ENCODE measurements at places on chromosomes 7 and 10. TPM values are rescaled to one million over a fixed set of nuclear protein-coding genes. Genes with fewer than 3 reads are reported as not detected.

GRCh38 chr10:69800109-69800508 lies 1.6 kb upstream of the COL13A1 start:
- peaks cover 3% of the 10 kb centered on the region for H3K27me3 ChIP-seq
- H3K27ac ChIP-seq, result no peak overlapping the region

GRCh38 chr7:27224983-27225934 lies 17.3 kb upstream of the EVX1 start:
- peaks cover 74% of the 10 kb centered on the region for H3K27me3 ChIP-seq
- H3K4me1 ChIP-seq, result no peaks in the 10 kb centered on the region

DNA sequence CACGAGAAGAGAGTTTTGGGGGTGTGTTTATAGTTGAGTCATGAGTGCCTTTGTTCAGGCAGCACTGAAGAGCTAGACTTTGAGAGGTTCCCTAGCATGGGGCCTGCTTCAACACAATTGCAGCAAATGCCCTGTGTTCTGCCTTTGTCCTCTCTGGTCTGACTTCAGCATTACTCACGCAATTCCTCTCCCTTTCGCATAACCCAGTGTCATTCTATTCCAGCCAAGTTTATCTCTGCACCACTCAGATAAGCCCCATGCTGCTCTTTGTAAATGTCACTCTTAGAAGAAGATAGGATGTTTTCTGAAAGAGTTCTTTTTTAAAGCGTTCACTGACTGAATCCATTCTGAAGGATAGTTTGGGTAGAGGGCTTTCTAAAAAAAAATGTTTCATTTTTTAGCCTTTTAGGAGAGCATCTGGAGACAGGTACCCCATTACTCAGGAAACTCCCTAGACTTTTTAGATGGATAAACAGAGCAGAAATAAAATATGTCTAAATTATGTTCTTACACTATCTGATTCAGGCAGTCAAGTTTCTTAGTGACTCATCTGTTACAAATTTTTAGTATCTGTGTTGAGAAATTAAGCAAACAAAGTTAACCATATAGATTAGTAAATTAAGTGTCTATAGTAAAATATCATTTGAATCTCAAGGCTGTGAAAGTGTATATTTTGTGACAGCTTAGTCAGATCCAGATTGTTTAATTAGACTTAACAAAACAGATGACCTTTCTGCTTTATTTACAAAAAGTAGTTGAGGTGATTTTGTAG lies 318.5 kb downstream of the GPR158 start:
- no peaks in the 10 kb centered on the region for H3K36me3 ChIP-seq
- H3K27ac ChIP-seq, result no peak overlapping the region
- H3K4me1 ChIP-seq, result no peaks in the 10 kb centered on the region
- no peaks in the 10 kb centered on the region for H3K27me3 ChIP-seq

GRCh38 chr7:149228831-149229471 lies 10.5 kb upstream of the ZNF212 start:
- no peaks in the 10 kb centered on the region for H3K27me3 ChIP-seq
- no peak for DNase-seq
- H3K27ac ChIP-seq, result no peak overlapping the region
- peaks cover 14% of the 10 kb centered on the region for H3K36me3 ChIP-seq

NANOS1 gene
- polyA plus RNA-seq, result 0.12 TPM

Data from IMR-90 (cell line).